ENCODE measurements at places on chromosomes 1 and 21.

GRCh38 chr1:99606306-99606705 lies 39.6 kb upstream of the PALMD start:
- DNase-seq, result no peak

DNA sequence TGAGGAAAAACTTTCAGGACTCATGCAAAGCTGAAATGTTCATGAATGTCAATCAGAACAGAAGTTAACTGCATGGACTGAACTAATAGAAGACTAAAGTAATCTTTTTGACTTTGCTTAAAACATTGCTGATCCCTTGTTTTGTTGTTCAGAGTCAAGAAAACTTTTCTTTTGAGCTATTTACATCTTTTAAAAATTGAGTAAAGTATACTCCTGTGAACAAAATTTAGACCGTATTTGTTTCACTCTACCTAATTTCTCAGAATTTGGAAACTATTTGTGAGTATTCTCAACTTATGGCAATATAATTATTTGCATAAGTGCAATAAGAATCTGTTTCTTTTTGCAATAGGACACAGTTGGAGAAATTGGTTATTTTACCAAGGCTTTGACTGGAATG lies 41.1 kb downstream of the INPP5B start:
- no peak for DNase-seq

GRCh38 chr1:118021668-118022067 lies 92.1 kb downstream of the WDR3 start:
- DNase-seq, result no peak

GRCh38 chr1:59856725-59857338 lies 42.1 kb downstream of the HOOK1 start:
- DNase-seq, result peak; percentile 69

GRCh38 chr1:184890539-184890973 lies 83.8 kb downstream of the NIBAN1 start:
- DNase-seq, result no peak

DNA sequence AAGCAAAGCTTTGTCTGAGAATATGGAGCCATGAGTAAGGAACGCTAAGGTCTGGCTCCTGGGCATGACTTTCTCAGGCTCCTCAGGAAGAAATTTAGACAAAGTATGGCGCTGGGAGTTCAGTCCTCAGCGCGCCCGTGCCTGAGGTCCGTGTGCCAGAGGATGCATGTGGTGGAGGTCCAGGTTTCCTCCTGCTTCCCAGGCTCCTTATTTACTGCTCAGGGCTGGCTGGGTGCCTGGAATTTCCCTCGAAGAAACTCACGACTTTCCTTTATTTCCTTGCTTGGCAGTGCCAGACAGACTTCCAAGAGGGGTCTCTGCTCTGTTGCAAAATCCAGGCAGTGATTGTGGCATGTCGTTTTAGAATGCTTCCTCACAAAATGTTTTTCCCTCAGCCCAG lies 13.3 kb downstream of the GCSAML start:
- no peak for DNase-seq

- DNase-seq, result no peak
These were observed 1577.0 kb downstream of the NCAM2 start for GRCh38 chr21:22575165-22575584.

GRCh38 chr1:224175617-224176016 lies 7.4 kb upstream of the DEGS1 start:
- DNase-seq, result peak; percentile 21

DNA sequence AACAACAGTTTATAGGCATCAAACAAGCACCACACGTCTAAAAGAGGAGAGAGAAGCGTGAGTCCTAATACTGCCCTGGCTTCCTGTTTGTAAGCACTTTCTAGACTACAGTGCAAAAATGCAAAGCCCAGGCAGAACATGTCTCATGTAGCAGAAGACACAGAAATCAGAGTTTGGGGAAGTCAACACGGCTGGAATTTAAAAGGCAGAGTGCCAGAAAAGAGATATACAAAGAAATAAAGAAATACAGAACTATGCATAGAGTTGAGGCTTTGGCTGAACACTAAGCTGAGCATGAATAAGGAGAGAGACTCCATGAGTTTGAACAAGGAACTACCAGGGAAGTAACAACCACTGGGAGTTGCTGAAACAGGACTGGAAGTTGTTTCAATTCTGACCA lies 566.6 kb upstream of the NR5A2 start:
- no peak for DNase-seq

GRCh38 chr1:205224736-205225135 lies 3.0 kb upstream of the TMCC2 start:
- no peak for DNase-seq

DNA sequence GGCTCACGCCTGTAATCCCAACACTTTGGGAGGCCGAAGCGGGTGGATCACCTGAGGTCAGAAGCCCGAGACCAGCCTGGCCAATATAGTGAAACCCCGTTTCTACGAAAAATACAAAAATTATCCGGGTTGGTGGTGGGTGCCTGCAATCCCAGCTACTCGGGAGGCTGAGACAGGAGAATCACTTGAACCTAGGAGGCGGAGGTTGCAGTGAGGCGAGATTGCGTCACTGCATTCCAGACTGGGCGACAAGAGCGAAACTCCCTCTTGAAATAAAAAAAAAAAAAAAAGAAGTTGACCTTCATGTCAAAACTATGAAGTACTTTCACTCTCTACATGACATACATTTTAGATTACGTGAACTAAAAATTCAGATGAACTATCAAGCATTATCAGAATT lies 153.7 kb downstream of the COL11A1 start:
- no peak for DNase-seq

DNA sequence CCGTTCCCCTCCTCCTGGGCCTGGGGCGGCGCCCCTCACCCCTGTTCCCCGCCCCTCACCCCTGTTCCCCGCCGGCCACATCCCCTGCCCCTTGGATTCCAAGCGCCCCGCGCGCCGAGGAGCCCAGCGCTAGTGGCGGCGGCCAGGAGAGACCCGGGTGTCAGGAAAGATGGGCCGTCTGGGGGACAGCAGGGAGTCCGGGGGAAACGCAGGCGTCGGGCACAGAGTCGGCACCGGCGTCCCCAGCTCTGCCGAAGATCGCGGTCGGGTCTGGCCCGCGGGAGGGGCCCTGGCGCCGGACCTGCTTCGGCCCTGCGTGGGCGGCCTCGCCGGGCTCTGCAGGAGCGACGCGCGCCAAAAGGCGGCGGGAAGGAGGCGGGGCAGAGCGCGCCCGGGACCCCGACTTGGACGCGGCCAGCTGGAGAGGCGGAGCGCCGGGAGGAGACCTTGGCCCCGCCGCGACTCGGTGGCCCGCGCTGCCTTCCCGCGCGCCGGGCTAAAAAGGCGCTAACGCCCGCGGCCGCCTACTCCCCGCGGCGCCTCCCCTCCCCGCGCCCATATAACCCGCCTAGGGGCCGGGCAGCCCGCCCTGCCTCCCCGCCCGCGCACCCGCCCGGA lies at the start of gene TP73:
Gene TP73 (plus strand): TSS at position 587 of the 618 bp plus-strand sequence. CDS start 29,850 bp downstream, outside the sequence.
- peak; percentile 20 for DNase-seq

DNA sequence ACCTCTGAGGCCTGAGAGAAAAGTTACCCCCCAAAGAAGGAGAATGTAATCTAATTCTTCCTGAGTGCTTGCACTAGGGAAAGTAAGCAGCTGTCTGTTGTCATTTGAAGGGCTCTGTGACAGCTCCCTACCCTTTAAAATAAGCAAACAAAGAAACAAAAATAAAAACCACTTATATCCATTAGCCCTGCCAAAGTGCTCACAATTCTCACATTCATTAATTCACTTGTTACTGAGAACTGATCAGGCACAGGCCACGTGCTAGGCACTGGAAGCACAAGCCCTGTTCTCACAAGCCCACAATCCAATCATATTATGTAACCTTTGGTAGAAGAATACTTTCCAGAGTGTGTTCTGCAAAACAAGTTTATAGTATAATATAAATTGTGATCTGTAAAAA lies 199.4 kb downstream of the ZC3H11B start:
- no peak for DNase-seq
